Right ventricle myocardium inferior (tissue), 1 donor: ENCODE measurements at places on chromosomes 1 and 21. TPM values are rescaled to one million over a fixed set of nuclear protein-coding genes. Genes with fewer than 3 reads are reported as not detected.
A peak's percentile ranks its signal among the peaks of the same experiment; 100 is the strongest.

The RBM15 gene
- 14.7 TPM for total RNA-seq

DNA sequence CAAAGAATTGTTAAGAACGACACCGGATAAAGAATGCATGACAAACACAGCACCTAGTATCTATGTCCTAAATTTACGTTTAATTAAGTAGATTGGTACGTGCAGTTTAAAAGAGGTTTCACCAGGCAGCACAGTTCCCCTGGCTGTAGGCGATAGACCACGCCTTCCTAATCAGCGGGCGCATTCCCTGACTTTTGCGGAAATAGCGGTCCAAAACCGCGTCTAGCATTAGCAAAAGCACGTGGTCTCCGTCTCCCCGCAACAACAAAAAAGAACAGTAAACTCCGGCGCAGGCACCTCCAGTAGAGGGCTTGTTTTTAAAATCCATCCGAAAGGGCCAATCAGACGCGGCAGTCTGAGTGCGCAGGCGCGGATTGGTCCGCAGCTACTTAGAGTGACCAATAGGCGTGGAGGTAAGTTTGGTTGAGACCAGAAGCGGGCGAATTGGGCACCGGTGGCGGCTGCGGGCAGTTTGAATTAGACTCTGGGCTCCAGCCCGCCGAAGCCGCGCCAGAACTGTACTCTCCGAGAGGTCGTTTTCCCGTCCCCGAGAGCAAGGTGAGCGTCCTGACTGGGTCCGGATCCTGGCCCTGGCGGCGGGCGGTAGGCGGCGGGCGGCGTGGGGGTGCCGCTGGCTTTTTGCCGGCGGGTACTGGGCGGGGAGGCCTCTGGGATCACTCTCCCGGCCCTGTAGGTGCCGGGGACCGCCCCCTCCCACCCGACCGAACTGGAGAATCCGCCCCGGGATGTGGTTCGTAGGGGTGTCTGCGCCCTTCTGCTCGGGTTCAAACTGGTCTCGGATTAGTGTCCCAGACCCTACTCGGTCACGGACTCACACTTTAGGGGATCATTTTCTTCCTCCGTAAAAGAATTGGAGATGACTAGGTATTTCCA is at the start of gene CENPF:
CENPF (plus strand) TSS at position 432 of the 894 bp plus-strand sequence. CDS start 10,560 bp downstream, outside the sequence.
- peak; percentile 96 for DNase-seq

DNA sequence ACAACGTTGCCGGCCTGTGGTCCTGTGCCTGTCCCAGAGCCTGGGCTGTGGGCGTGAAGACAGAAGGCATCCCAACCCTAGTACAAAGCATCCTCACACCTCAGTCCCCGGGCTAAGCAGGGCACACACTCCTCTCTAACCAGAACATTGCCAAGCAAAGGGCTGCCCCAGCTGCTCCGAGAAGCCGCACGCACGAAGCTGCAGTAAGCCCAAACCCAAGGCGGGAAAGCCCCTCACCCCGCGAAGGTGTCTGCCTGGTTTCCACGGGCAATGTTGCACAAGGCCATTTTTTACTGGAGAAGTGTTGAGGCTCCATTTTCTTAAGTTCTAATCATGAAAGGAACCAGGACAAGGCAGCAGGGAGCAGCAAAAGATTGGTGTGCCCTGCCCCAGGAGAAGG is 519.0 kb downstream of the NPHP4 start:
- DNase-seq: no peak

DNA sequence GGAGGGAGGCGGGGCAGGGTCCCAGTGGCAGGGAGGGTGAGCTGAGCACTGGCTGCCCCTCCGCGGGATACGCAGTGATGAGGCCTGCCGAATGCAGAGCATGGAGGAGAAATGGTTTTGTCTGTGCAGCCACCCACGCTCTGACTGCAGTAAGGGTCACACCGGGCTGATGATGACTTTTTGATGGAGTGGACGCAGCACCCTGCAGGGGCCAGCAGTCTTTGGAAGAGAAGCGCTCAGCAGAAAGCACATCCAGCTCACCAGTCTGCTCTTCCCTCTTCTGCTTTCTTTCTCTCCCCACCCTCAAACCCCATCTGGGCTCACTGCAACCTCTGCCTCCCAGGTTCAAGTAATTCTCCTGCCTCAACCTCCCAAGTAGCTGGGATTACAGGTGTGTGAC is 61.9 kb upstream of the ATP1A1 start:
- no peak for DNase-seq

The KIF1B gene
- 70.0 TPM for total RNA-seq

DNA sequence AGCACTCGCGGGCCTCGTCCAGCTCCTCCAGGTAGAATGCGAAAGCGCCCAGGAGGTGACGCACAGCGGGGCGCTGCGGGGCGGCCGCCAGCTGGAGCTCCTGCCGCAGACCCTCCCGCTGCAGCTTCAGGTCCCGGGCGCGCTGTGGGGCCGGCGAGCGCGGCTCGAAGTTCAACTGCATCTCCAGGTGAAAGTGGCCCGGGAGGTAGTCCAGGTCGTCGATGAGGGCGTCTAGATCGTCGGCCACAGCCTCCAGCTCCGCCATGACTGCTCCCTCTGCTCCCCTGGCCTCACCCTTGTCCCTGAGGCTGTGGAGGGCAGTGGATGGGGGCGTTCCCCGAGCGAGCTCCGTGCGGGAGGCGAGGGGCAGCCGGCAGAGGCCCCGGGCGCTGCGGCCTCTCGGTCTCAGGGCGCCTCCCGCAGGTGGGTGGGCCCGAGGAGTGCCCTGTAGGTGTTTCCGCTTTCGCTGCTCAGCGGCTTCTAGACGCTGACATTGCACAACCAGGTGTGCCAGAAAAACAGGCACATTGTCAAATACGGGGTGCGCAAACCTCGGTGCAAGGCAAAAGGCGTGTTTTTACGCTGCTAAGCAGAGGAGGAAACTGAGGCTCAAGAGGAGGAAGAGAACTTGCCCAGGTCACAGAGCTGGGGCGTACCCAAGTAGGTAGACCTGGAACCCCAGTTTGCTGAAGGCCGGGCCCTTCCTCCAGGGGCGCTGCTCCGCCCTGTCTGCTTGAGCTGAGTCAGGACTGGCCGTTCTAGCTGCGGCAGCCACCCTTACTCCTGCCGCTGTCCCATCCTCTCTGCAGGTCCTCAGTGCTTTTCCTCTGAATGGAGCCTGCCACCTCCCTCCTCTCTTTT is at the start of gene TTC22:
TTC22 (minus strand) TSS at position 425 of the 861 bp plus-strand sequence; CDS start at position 265, 160 bp downstream.
- DNase-seq: peak; percentile 81

The ERG gene
- 18.1 TPM for total RNA-seq

The DYNLT4 gene
- 1.0 TPM for total RNA-seq

DNA sequence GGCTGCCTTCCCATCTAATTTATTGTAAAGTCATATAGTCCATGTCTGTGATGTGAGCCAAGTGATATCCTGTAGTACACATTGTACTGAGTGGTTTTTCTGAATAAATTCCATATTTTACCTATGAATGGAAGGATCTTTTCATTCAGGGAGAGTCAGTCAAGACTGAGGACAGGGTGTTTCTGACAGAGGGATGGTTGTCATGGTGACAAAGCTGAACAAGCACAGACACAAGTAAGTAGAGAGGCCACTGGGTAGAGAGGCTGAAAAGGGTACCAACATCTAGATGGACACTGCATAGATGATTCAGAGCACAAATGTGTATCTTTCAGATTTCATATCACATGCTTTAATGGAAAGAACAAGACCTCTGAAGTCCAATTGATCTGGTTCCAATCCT is 22.6 kb upstream of the IL20 start:
- DNase-seq: no peak

The NPPA gene
- 8.2 TPM for total RNA-seq

The USP21 gene
- total RNA-seq: 19.5 TPM

The LCE3E gene
- total RNA-seq: not detected

DNA sequence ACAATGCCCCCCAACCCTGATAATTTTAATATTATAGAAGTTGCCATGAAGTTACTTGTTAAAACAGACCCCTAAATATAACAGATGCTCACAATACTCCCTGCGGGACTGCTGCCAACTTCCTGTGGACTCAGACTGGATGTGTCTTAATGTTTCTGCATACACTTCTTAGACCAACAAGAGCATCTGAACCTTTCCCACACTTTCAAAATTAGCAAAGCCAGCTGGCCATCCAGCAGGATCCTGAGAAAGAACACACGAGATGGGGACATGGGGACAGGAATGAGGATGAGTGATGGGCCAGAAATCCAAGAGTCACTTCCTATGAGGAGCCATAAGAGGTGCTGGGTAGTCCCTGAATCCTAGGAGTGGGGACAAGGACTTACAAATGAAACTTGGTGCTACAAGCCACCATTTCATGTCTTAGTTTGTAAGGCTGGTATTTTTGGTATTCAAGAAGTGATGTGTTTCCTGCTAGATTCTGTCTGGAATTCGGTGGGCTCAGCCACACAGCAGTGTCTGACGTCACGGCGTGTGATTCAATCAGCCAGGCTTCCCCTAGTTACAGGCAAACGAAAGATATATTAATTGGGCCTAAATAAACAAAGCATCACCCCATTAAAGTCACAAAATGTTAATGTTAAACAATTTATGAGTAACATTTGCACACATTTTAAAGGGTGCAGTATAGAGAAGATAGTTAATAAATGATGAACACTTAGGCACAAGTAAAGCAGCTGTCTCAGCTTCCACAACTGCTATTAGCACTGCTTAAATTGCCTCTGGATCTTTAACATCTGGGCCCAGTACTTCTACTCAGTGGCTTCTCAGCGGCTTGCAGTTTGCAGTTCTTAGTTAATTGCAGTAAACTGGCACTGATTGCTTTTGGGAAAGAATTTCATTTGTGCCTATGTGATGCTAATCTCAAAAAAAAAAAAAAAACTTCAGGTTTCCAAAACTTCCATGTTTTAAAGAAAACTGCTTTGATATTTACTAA is 41.2 kb upstream of the RGS8 start:
- no peak for DNase-seq

DNA sequence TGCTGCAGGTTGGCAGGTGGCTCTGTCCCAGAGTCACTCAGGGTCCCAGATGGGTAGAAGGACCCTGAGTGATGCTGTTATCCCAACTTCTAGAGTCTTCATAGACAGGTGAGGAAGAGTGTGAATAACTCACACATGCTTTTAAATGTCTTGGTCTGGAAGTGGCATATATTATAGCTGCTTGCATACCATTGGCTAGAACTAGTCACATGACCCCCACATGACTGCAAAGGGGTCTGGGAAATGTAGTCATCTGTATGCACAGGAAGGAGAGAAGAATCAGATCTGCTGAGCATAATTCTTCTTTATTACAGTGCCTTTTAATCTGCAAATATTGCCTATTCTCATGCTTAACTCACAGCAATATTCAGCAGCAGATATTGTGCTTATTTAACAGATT is 28.2 kb upstream of the KLHDC7A start:
- no peak for DNase-seq

GRCh38 chr1:220710333-220710732 is 20.2 kb downstream of the C1orf115 start:
- no peak for DNase-seq

GRCh38 chr1:170675865-170676264 is 11.9 kb downstream of the PRRX1 start:
- DNase-seq: no peak

DNA sequence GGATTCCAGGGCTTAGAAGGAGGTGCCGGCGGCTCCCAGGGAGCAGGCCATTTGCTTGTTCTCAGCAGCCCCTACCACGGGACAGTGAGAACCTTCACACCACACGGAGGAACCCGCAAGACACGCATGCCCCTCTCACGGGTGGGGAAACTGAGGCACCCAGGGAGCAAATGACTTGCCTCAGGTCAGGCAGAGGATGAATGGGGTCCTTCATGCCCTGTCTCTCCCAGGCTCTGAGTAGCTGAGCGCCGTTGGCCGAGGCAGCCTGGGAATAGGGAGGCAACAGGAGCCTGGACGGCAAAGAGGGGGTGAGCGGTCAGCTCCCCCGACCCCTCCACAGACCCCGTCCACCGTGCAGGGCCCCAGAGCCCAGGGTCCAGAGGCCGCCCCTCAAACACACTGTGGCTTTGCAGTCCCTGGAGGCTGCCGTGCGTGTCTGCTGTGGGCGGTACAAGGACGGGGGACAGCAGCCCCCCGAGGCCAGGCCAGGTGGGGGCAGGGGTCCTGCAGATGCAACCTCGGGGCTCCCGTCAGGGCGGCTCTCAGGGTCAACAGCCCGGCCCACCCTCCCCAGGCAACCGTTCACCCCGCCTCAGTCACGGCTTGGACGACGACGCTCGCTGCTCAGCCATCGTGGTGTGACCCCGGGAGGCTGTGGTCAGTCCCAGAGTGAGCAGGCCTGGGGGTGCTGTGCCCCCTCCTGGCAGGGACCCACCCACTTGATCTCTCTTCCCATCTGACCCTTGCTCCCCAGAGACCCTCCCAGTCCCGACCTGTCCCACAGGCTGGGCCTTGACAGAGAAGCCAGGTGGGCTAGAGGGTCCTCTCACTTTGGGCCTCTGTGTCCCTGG is 15.8 kb upstream of the COL6A2 start:
- DNase-seq: no peak

DNA sequence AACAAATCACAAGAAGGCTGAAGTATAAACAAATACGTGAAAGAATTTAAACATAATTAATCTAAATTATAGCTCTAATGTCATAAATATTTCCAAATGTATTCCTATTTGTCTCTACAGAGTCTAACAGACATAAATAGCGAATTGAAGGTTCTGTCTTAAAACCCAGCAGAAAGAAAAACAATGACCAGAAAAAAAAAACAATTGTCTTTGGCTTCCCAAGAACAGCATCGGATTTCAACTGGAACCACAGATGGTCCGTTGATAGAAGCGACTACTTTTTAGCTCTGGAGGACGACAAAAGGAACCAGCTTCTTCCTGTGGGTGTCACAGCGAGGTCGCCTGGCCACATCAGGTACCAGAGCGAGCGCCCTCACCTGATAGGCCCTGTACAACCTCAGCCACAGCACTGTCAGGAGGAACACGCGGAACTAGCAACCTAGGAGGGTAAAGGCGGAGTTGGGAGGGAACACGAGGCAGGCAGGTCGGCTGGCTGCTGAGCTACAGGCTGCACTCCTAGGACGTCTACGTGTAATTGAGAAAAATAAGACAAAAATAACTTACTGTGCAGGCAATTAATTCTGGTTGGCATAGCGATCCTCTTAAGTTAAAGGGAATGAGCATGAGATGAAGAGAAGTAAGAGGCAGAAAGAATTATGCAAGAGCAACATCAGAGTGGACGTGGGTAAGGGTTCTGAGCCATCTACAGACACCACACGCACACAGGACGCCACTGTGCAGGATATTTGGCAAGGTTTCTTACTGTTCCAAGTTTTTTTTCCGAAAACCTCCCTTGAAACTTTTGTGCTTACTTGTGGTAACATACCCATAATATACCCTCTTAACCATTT is 16.7 kb upstream of the PRDM15 start:
- DNase-seq: no peak
